ENCODE measurements at places on chromosomes 12 and 14.

- peak; percentile 83 for DNase-seq
These were observed at the start of gene ARL6IP4 for GRCh38 chr12:122980183-122981035. Gene ARL6IP4 (plus strand): TSS chr12:122980681. CDS start chr12:122981140, 459 bp downstream.

DNA sequence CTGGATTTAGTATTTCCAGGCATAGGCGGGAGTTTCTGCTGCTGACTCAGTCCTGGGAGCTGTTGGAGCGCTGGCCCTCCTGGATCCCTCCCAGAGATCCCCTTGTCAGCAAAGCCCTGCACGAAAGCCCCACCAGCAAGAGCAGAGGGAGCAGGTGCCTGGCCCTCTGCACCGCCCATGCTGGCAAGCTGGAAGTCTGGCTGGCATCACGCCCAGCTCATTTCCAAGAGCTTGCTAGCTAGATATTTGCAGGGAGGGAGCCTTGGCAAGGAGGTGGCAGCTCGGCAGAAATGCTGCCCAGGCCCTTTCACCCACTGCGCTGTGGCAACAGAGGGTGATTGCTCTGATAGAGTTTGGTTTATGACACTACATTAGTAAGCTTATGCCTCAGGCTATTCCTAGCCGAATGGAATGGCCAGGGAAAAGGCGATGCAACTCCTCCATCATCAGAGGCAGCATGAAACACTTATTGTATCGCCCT, 193.9 kb downstream of the EMP1 start:
- DNase-seq = no peak

DNA sequence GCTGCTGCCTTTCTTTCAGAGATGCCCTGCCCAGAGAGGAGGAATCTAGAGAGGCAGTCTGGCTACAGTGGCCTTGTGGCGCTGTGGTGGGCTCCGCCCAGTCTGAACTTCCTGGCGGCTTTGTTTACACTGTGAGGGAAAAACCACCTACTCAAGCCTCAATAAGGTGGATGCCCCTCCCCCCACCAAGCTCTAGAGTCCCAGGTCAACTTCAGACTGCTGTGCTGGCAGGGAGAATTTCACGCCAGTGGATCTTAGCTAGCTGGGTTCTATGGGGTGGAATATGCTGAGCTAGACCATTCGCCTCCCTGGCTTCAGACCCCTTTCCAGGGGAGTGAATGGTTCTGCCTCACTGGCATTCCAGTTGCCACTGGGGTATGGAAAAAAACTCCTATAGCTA, 25.6 kb downstream of the SPATA7 start:
- DNase-seq = peak; percentile 5

- DNase-seq = no peak
These were observed 148.8 kb downstream of the PLXNC1 start for GRCh38 chr12:94297096-94297699.

DNA sequence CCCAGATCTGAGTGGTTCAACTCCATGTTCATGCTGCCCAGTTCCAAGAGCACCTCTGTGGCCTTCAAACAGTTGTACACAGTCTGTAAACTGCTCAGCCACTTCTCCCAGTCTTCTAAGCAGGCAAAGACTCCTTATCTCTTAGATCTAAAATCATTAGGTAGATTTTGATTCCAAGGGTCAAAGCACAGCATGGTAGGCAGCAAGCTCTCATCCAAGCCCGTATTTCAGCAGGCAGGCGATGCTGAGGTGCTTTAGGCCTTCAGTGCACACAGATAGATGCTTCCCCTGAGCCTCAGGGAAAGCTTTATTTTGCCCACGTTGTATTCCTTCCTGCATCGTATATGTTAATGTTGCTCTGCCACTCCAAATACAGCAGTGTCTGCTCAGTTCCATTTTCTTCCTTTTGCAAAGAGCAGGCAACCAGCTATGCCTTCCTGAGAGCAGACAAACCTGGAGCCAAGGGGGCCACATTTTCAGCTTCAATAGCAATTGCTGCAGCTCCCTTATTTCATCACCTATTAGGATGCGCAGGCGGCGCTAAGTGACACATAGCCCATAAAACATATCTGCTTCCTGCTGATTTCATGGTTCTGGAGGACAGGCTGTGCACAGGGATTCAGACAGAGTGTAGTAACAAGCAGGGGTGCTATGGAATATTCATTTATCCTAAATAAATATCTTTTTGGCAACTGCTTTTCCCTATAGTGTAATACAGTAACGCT, 67.5 kb downstream of the ETV6 start:
- no peak for DNase-seq

DNA sequence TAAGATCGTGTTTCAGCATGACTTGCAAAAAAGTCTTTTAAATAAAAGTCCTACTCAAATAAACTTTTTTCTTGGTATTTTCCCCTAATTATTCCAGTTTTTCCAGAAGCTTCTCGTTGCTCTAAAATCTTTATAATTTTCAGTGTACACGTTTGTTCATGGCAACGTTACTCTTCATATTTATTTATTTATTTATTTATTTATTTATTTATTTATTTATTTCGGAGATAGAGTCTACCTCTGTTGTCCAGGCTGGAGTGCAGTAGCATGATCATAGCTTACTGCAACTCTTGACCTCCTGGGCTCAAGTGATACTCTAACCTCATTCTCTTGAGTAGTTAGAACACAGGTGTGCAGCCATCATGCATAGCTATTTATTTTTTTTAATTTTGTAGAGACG, 438.3 kb upstream of the MDGA2 start:
- DNase-seq = no peak

- no peak for DNase-seq
These were observed 271.4 kb downstream of the SSPN start for GRCh38 chr12:26466726-26467125.

DNA sequence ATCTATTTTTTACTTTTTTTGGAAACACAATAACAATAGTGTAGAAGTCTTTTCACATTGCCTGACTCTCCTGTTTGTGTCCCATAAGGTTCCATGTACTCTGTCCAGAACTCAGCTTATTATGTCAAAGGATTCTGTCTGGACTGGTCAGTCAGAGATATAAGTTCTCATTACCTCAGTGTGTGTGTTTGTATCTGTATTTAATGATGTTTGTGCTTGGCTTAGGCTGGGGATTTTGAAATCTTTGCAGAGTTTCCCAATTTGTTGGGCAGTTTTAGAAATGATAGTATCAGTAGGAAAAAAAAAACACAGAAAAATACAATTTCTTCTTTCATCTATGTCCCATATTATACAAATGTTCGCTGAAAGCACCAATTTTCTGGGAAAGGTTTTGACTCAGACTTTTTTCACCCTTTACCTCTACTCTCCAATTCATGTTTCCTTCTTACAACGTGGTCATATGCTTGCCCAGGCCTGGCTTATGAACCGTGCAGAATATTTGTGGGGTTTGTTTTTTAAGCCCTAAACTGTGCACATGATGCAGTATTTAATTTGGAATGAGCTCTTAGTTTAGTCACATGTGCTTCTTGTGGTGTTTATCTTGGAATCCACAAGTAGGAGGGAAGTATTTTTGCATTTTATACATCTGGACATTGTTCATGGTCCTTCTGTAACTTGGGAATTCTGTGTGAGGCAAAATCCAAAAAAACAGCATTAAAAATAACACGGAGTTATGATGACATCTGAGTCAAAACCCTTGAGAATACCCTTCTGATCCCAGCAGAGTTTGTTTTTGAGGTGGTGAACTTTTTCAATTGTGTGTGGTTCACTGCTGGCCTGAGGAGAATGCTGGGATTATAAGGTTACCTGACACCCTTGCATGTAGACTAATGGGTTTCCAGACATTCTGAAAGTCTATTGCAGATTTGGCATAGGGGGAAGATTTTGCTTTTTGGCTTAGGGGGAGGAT, 121.2 kb downstream of the RAD51B start:
- DNase-seq = no peak

DNA sequence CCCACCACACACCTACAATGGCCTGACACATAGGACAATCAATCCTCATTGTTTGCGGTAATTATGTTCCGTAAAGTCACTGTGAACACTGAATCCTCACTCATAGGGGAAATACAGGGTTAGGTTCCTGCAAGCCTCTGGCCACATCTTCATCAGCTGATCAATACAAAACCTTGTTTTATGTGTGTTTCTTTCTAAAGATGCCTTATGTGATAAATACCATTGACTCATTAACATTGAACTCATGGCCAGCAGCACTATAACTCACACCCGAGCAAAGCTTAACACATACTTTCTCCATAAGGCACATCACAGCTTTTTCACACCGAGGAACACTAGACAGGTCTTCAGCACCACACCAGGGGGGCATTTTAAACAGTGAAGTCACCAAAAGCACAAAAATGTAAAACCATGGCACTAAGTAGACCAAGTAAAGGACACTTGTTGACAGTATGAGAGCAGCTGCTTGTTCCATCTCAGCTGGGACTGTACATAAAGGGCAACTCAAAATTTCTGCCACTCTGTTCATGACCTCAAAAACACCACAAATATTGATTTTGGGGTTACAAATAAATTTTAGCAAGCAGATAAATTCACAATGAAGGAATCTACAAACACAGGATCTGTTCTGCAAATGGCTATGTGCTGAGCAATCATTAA, 60.5 kb downstream of the ESR2 start:
- no peak for DNase-seq

- DNase-seq = no peak
These were observed 377.8 kb upstream of the TMEM132C start for GRCh38 chr12:127888943-127889719.

GRCh38 chr12:68113644-68114043, 45.9 kb downstream of the IFNG start:
- peak; percentile 40 for DNase-seq

DNA sequence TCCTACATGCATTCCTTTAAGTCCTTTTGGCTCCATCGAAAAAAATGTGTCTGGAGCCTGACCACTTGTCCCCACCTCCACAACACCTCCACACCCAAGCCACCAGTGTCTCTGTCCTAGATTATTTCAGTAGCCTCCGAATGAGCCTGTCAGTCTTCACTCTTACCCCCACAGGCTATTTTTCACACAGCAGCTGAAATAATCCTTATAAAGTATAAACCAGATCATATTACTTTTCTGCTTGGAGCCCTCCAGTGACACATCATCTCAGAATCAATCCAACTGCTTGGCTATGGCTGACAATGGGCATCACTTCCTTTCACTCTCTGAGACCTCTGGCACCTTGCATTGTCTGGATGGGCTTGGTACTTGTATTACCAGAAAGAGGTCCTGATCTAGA, 44.9 kb downstream of the BBS10 start:
- DNase-seq = no peak

DNA sequence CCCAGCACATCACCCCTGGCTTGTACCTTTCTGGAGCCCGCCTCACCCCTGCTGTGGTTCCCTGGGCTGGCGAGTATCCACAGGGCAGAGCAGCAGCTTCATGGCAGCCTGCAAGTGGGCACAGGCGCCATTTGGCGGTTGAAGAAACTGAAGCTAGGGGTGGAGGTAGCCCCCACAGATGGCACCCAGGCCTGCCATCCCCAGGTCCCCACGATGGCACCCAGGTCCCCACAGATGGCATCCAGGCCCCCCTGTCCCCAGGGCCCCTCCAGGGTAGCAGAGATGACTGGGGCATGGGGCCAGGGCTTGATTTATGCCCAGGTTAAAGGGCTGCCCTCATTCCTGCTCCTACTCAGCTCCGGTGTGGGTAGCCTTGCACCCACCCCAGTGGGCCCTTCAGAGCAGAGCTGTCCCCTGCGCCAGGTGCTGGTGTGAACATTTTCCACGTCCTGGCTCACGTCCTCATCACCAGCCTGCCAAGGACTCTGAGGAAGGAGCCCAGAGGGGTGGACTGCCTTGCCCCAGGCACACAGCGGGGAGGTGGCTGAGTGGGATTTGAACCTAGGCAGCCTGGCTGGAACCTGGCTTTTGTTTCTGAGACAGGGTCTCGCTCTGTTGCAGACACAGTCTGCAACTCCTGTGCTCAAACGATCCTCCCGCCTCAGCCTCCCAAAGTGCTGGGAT, 8.7 kb downstream of the MMP17 start:
- no peak for DNase-seq

GRCh38 chr14:36518586-36519430, 1.2 kb downstream of the NKX2-1 start:
- no peak for DNase-seq

GRCh38 chr14:94738751-94739150, 31.2 kb downstream of the GSC start:
- DNase-seq = no peak

GRCh38 chr12:93877446-93877845, 200.3 kb downstream of the CRADD start:
- DNase-seq = no peak

- no peak for DNase-seq
These were observed 237.6 kb downstream of the SLC16A7 start for GRCh38 chr12:59833408-59833807.

GRCh38 chr14:61203081-61203753, 77.9 kb downstream of the TMEM30B start:
- no peak for DNase-seq

DNA sequence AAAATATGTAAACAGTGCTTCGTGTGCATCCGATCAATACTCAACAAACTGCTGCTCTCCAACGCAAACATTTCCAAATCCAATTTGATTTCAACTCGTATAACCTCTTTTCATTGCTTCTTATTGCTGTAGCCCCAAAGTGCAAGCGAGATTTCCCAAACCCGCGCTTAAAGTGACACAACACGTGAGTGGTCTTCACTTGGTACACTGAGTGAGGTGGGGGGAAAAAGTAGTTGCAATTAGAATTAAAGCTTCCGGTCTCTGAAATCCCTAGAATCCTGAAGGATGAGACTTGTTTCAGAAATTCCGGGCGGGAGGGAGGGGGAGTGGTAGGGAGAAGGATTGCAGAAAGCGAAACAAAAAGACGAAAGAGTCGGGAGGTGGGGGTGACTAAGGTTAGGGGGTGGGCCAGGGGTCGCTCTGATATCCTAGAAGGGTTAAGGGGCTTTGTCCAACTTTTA, 387.5 kb downstream of the BCAT1 start:
- DNase-seq = no peak

- DNase-seq = no peak
These were observed 42.4 kb downstream of the ERH start for GRCh38 chr14:69355607-69356281.

DNA sequence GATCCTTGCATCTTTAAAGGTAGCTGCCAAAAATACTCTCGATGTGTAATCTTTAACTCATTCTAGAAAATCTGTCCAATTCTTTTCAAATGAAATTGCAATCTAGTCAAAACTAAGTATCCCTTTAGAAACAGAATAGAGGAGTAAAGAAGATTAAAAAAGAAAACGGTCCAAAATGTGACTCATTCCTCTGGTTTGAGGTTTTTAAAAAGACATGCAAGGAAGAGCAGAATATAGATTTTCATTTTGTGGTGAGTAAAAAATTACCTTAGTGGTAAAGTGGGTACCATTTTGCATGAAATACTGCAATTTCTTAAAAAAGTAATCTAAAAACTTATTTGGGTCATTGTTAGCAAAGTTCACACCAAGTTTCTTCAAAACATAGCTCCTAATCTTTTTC, 108.4 kb downstream of the BRMS1L start:
- DNase-seq = no peak

DNA sequence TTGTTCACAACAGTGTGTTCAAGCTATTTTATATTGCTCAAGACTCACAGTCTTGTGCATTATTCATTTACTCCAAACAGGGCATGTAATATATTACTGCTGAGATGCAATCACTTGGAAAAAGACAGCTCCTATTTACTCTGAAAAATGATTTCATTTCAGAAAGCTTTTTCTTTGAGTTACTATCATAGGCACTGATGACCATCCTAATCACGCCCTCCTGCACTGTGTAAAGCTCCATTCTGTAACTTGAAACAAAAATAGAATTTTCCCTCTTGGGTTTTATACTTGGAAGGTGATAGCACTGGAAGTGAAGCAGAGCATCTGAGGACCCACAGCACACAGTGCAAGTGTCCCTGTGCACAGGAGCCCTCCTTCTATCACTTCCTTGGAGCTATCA, 55.6 kb downstream of the RTN1 start:
- no peak for DNase-seq

Data from hematopoietic multipotent progenitor cell treated with erythropoietin and hydrocortisone succinate and interleukin-3 and kit ligand, for 6 days (in vitro differentiated cells).